ENCODE measurements at places on chromosomes 3 and 15. TPM values are rescaled to one million over a fixed set of nuclear protein-coding genes. Genes with fewer than 3 reads are reported as not detected.

XCR1 gene
- not detected for total RNA-seq

CYP8B1 gene
- total RNA-seq: not detected

THBS1 gene
- 23.9 TPM for total RNA-seq

GNAT1 gene
- total RNA-seq: not detected

Data from A549 treated with CORT108297 at 1 μM for 4 hours (cell line).